ENCODE measurements at places on chromosomes 2 and 18. TPM values are rescaled to one million over a fixed set of nuclear protein-coding genes. Genes with fewer than 3 reads are reported as not detected.

GRCh38 chr2:218694405-218695145 is 16.1 kb upstream of the TTLL4 start:
- no peak for DNase-seq

DNA sequence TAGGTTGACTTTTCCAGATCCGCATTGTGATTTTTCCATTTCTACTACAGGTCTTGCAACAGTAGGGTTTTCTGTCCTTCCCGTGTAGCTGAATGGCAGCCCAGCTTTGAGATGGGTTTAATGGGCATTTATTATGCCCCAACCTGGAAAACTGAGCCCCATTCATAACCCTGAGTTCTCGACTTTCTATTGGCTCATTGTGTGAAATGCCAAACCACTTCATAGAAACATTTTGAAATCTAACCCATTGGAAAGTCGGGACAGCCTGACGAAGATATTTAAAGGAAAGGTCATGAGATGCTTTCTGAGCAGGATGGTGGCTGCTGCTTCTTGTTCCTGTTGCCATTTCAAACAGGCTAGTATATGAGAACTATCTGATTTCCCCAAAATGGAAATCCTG is 203.5 kb downstream of the ZFP36L2 start:
- no peak for DNase-seq

DNA sequence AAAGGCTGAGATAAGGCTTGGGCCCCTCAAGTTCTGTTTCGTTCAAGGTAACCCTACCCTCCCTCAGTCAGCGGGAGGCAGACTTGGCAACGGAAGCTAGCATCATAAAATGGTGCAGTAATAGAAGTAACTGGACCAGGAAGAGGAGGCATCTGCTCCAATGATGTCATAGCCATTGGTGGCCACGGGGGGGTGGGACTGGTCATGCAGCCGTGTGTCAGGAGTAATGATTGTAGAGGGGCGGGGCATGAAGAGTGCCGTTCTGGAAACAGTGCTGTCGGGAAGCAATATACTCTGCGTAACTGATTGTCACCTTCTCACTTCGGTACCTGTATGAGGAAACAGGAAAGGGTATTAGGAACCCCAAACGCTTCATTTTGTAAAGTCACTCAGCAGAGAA is 6.9 kb upstream of the POLR2D start:
- no peak for DNase-seq

GRCh38 chr18:28007841-28008240 is 169.1 kb downstream of the CDH2 start:
- DNase-seq: no peak

- no peak for DNase-seq
These were observed 127.1 kb upstream of the TTC39C start for GRCh38 chr18:23887493-23887892.

DNA sequence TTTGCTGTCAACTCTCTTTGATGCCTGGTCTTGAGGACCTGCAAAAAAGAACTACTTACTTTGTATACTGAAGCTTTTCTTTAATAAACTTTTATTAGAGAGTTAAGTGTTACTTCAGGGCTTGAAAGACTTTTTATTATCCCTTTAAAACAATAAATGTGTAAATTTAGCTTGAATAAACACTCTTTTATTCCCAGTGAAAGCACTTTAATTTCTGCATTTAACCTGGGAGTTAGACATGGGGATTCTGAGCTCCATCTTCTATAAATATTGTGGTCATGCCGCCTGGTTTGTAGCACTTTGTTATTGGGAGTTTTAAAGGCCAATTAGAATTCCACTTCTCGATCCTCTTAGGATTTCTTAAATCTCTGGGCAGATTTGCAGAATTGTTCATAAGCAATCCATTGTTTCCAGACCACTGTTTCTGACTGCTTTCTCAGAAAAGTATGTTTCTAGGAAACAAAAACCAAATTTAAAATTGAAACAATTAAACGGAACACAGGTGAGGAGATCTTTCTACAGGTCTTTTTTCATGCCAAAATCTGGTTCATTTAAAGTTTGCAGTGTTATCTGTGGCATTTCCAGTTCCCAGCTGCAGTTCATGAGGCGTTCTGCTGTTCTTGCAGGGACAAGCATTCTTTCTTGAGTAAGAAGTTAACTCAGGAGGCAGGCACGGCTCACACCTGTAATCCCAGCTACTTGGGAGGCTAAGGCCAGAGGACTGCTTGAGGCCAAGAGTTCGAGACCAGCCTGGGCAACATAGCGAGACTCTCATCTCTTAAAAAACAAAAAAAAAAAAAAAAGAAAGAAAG is 18.1 kb upstream of the E2F6 start:
- no peak for DNase-seq

- DNase-seq: no peak
These were observed 325.3 kb upstream of the TFPI start for GRCh38 chr2:187879491-187879890.

TOGARAM2 gene
- polyA plus RNA-seq: 0.75 TPM

TUBB8B gene
- polyA plus RNA-seq: 0.76 TPM

IL1R1 gene
- polyA plus RNA-seq: 32.7 TPM

GPR35 gene
- polyA plus RNA-seq: 1.2 TPM

- DNase-seq: no peak
These were observed 448.8 kb upstream of the SETBP1 start for GRCh38 chr18:44231936-44232335.

TANC1 gene
- 51.3 TPM for polyA plus RNA-seq

CPLX4 gene
- polyA plus RNA-seq: 0.13 TPM

GRCh38 chr2:211812587-211812986 is 726.0 kb downstream of the ERBB4 start:
- no peak for DNase-seq

UGT1A8 gene
- 0.06 TPM for polyA plus RNA-seq

HOXD8 gene
- polyA plus RNA-seq: 217 TPM

DNA sequence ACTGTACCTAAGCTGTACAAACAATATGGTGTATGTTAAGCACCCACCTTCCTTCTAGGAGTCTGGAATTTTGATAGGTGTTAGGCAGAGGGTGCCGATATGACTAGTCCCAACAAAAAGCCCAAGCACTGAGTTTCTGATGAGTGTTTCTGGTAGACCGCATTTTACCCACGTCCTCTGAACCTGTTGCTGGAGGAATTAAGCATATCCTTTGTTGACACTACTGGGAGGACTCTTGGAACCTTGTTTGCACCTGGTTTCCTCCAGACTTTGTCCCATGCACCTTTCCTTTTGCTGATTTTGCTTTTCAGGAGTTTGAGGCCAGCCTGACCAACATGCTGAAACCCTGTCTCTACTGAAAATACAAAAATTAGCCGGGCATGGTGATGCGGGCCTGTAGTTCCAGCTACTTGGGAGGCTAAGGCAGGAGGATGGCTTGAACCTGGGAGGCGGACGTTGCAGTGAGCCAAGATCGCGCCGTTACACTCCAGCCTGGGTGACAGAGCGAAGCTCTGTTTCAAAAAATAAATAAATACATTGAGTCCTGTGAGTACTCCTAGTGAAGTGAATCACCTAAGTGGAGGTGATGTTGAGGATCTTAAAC is 11.4 kb upstream of the SPAST start:
- DNase-seq: no peak

SEMA4F gene
- polyA plus RNA-seq: 6.6 TPM

STPG4 gene
- not detected for polyA plus RNA-seq

FAP gene
- 12.7 TPM for polyA plus RNA-seq

GRCh38 chr2:199019898-199020507 is 437.7 kb downstream of the SATB2 start:
- peak; percentile 10 for DNase-seq

RSAD2 gene
- polyA plus RNA-seq: 3.0 TPM

GRCh38 chr2:234650911-234651310 is 154.0 kb upstream of the ARL4C start:
- DNase-seq: no peak

- DNase-seq: no peak
These were observed 73.5 kb upstream of the C2orf15 start for GRCh38 chr2:99067871-99068625.

DNA sequence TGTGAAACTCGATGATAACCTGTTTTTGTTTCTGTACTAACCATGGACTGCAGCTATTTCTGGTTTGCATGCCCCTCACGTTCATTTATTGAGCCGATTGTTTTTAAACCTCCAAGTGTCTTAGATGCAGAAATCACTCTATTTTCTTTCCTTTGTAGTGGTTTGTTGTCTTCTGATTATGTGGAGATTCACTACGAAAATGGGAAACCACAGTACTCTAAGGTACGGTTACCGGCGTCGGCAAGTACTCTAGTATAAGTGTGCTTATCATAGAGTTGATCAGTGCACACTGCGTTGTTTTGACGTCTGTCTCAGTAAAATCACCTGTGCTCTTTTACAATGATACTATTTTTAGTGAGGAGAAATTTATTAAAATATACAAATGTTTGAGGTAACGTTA is 87.4 kb downstream of the ADAM23 start:
- DNase-seq: no peak

GRCh38 chr2:10160203-10160955 is 37.8 kb downstream of the RRM2 start:
- DNase-seq: no peak

RMND5A gene
- polyA plus RNA-seq: 64.9 TPM

GRCh38 chr18:75230163-75231052 is 19.8 kb downstream of the TSHZ1 start:
- no peak for DNase-seq

CHRNG gene
- polyA plus RNA-seq: 1.4 TPM

DNA sequence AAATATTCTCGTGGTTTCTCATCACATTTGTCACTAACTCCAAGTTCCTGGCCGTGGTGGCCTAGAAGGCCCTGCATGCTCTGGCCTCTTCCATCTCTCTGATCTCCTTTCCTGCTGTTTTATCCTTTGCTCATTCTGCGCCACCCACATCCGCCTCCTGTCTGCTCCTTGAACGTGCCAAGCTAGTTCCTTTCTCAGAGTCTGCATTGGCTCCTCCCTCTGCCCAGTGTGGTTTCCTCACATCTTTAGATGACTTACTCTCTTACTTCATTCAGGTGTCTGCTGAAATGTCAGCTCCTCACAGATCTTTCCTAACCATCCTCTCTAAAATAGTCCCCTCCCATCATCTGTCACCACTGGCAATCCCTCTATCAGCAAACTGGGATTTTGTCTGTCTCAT is 158.6 kb upstream of the RBMS1 start:
- no peak for DNase-seq

DNA sequence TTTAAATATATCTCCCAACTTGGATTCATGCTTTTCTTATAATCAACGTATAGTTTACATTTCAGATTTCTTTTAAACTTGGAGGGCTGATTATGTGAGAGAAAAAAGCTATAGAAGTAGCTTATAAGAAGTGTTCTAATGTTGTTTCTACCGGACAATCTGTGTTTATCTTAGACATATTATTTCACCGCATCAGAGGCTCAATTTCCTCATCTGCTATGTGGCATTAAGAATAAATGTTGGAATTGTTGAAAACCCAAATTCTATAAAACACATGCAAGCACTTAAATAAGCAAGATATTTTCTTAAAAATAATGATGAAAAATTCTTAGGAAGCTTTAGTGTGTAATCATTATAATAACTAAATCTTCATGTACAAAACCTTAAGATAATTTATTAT is 407.9 kb downstream of the HRH4 start:
- DNase-seq: no peak

DNA sequence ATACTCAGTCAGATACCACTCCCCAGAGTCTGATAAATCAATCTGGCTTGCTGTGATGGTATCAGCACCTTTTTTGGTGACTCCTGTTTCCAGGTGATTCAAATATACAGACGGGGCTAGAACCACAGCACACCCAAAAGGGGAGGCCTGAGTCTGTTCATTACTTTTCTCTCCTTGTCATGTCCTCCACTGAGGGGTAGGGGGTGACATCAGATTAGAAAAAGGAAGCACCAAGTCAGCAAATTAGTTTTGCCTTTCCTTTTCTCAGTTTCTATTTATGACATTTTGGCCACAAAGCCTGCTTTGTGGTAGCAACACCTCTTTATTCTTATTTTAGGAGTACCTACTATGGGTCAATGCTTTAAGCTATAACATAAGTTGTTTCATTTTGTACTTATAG is 127.4 kb downstream of the CCDC102B start:
- DNase-seq: no peak

GRCh38 chr2:104406261-104406726 is 447.6 kb upstream of the POU3F3 start:
- DNase-seq: no peak
